ENCODE measurements at places on chromosomes 12 and 14.

DNA sequence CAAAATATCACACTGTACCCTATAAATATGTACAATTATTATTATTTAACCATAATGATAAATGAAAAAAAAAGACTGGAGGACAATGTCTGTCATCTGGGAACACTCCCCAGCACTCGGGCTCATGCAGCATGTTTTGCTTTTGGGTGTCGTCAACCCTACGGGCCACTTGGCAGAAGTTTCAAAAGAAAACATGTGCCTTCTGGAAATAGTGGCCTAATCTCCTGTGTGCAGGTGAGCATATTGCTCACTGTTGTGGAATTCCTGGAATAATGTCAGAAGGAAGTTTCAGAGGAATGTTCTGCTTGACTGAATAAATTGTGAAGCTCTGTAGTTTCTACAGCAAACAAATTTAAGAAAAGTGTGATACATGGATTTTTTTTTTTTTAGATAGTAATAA is 298.3 kb downstream of the SSPN start:
- DNase-seq = no peak

GRCh38 chr12:61523276-61523992 is 736.8 kb upstream of the USP15 start:
- no peak for DNase-seq

DNA sequence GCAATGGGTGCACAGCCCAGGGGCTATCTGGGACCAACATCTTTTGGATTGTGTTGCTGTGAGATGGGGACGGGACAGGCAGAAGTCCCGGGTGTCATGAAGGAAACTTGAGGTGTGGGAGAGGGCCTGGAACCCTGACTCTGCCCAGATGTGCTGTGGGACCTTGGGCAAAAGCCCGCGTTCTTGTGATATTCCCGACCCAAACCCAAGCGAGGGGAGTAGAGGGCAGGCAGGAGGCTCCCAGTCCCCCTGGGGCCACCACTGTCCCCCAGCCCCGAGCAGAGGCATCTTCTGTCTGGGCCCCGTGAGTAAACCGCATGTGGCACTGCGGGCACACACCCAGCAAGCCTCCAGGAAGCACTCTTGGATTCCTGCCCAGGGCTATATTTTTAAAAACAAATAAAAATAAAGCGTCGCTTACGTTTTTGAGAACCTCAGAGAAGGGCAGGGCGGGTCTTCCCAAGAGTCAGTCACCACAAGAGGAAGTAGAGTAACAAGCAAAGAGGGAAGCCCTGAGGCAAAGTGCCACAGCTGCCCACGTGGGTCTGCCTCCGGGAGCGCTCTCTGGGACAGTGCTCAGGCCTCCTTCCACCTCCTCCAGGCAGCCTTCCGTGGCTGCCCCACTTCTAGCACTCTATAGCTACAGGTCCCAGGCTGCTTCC is 39.5 kb downstream of the BEGAIN start:
- DNase-seq = peak; percentile 14

DNA sequence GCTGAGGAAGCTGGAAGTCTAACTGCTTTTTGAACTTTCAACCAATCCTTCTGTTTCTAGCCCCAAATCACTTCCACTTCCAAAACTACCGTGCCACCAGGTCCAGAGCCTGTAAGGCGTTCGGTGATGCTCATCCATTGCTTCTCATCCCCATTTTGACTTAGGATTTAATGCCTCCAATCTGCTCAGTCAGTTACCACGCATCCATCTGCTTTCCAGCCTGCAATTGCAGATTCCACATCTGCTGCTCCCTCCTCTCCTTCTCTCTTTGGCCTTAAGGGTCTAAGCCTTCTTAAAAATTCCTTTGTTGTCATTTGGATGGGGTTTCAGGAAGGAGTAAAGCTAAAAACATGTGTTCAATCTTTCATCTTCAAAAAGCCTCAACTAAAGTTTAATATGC is 74.7 kb downstream of the TUNAR start:
- DNase-seq = no peak

GRCh38 chr14:92633274-92633616 is 115.2 kb downstream of the LGMN start:
- DNase-seq = no peak

DNA sequence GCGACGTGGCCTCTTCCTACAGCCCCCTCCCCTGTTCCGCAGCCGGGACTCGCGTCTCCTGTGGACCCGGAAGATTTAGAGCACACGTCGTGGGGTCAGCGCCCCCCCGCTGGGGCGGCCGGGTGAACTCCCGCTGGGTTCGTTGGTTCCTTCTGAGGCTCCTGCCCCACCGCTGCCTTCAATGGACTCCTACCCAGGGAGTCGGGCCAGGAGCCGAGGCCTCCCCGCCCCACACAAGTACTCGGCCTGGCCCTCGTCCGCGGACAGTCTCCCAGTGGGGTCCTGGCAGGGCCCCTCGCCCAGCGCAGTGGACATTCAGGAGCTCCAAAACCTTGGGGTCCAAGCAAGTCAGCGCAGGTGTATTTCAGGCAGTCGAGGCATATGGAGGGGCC is 1.2 kb downstream of the MMP17 start:
- no peak for DNase-seq

GRCh38 chr12:42039176-42039575 is 105.5 kb downstream of the GXYLT1 start:
- DNase-seq = no peak

DNA sequence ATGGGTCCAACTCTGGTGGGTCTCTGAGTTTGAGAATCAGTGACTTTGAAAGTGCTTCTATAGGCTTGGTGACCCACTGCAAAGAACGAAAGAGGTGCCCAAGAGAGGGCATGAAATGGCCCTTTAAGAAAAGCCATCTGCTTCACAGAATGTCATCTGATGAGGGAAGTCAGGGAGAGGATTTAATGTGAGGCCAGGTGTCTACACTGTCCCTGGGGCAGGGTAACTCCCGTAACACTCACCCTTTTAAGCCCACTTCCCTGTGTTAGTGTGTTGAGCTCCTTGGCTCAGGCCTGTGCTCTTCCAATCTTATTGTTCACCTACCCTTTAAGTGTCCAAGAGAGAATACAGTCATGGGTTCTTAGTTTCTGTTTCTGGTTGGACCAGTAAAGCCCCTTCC is 16.4 kb upstream of the SRSF5 start:
- no peak for DNase-seq

DNA sequence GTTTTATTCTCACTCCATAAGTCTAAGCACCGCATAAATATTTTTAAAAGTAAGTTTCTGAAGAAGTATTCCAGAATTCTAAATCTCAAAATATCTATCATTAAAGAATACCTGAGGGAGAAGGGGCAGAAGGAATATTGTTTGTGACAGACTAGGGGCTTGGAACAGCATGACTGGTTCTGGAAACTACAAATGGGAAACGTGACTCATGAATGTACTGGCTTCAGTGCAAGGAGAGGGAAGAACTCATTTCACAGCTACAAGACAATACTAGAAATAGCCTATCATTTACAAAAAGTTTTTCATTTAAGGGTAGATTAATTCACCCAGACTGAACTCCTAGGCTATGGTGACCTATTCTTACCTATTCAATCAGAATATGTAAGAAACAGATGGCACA is 121.3 kb downstream of the SLC25A21 start:
- no peak for DNase-seq

DNA sequence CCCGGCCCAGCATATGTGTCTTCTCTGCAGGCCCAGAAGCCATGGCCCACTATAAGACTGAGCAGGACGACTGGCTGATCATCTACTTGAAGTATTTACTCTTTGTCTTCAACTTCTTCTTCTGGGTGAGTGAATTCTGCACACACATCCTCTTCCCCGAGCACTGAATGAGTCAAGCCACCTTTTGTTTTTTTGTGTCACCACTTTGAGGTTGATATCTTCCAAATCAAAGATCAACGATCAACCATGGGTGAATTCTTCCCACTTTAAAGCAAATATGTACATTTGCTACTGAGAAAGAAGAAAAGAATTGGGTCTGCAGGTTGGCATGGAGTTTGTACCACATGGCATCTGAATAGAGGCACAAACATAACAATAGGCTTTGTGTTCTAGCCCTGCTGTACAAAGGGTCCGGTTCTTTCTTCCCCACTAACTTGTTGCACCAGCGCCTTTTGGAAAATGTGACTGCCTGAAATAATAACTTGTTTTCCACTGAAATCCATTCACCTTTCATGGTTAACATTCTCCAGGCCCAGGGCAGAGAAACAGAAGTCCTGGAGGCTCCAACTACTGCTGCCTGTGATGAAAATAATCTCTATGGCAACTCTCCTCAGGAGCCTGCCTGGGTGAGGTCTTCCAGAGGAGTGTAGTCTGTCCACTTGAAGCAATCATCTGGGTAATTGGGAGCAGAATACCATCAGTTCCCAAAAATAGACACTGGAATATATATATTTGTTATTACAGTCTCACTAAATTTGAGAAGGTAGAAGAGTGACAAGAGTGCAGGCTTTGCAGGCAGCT is 27.6 kb downstream of the TSPAN11 start:
- DNase-seq = peak; percentile 4

DNA sequence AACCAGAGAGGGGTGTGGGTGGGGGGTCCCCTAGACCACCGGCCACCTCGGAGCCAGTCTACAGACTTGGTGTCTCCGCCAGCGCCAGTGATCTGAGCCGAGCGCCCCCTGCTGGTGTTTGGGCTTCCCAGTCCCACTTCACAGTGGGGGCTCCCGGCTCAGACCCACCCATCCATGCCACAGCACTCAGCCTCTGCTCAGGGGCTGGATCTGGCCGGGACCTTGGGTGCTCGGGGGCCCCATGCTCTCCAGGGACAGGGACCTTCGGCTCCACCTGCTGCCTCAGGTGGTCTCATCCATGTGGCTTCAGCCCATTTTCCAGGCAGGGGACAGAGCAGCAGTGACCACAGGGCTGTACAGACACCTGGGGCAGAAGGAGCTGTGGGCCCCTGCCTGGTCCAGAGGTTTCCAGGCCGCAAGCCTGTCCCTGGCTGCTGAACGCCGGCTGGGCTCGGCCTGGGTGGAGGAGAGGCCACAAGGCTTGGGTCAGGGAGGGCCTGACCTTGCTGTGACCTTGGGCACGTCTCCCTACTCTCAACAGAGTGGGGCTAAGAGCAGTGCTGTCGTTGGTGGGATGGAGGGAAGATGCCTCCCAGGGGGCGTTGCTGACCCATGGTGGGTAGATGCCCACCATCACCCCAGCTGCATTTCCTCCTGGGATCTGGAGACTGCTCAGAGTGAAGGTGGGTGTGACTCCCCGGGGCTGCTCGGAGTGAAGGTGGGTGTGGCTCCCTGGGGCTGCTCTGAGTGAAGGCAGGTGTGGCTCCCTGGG is 86.3 kb downstream of the KIF26A start:
- no peak for DNase-seq

GRCh38 chr14:88598097-88598675 is 35.3 kb downstream of the ZC3H14 start:
- DNase-seq = no peak

- no peak for DNase-seq
These were observed 18.6 kb downstream of the HSD17B6 start for GRCh38 chr12:56781726-56782125.

- no peak for DNase-seq
These were observed 4.8 kb downstream of the PRKCH start for GRCh38 chr14:61326146-61326545.

DNA sequence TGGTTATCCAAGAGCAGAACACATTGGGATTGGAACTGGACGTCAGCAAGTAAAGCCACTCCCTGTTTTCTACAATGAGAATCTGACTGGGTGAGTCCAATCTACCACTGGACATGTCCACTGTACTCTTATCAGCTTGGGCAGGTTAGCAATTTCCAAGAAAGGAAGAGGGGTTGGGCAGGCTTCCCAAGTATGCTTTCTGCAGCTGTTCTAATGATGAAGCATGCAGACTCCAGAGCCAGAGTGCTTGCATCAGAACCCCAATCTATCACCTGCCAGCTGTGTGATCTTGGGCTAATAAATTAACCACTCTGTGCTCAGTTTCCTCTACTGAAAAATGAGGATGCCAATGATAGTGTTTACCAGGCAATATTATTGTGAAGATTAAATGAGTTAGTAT is 92.0 kb downstream of the EMP1 start:
- DNase-seq = no peak

GRCh38 chr14:22391908-22392565 is 197.0 kb downstream of the DAD1 start:
- DNase-seq = no peak

GRCh38 chr12:4991801-4992200 is 51.9 kb upstream of the KCNA5 start:
- no peak for DNase-seq

GRCh38 chr14:95562892-95563685 is 28.2 kb downstream of the GLRX5 start:
- DNase-seq = no peak

- no peak for DNase-seq
These were observed 504.9 kb downstream of the VRK1 start for GRCh38 chr14:97301931-97302559.

GRCh38 chr12:110200124-110200417 is 75.9 kb downstream of the IFT81 start:
- no peak for DNase-seq

GRCh38 chr12:18753481-18754123 is 15.7 kb downstream of the CAPZA3 start:
- DNase-seq = no peak
